ENCODE measurements at places on chromosomes 5 and 9.

GRCh38 chr5:84535281-84535680 lies 150.6 kb upstream of the EDIL3 start:
- DNase-seq: no peak

DNA sequence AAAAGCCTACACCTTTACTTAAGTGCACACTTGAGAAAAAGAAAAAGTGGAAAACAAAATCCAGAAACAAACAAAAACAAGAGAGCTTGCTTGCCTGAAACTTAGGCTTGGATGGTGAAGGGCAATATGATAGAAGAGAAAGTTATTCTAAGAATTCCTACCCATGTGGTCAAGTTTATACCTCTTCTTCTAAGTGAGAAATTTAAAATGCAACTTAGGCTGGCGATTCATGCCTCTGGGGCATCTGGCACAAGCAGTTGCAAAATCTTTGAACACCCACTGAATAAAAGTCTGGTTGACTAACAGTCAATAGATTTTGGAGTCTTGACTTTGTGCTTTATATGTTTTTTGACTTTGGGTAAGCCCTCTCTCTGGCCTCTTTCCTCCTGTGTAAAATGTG lies 239.6 kb downstream of the KDM4C start:
- no peak for DNase-seq

DNA sequence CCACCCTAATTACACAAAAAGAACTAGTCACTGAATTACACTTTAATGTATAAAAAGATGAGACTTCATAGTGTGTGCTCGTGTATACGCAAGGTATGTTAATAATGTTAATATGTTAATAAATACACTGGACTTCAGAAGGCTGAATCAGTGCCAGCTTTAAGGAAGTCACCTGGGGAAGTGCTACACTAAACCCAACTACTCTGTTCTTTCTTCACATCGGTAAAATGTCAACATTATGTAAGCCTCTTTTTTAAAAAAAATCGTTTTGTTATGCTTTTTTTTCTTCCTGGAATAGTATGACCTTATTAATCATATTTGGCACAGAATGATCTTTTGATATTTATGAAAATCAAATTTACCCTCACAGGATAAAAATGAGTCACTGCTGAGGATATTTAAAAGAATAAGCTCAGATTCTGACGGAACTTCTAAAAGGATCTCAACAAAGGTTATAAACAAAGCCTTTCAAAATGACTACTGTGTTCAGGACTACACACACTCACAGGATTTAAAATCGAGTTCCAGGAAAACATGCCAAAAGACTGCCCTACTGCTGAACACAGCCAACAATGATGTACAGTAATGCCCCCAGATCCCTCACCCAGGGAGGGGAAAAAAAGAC lies 75.9 kb downstream of the AUH start:
- DNase-seq: no peak

DNA sequence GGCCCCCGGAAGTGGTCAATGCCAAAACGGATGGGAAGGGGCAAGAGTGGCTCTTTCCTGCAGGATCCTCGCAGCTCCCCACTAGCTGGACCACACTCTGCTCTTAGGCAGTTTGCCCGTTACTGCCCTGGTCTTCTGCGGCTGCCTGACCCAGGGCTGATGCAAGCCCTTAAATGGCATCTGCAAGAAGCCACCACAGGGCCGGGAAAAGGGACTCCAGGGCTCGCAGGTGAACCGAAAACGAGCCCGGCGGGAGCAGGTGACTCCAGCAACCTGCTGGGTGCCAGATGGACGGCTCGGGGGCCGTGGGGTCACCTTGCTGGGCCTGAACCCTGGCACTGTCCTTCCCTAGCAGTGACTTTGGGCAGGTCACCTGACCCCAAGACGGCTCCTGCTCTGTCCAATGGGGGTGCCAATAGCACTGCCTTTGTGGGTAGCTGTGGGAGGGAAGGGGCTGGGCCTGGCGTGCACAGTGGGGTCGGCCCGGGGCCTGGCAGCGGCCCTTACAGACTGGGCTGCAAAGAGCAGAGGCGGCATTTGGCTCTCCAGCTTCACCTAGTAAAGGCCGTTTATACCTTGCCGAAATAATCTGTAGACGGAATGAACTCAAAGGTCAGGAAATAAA lies 1.3 kb downstream of the TMEM250 start:
- no peak for DNase-seq

GRCh38 chr5:1950708-1951103 lies 68.0 kb upstream of the IRX4 start:
- no peak for DNase-seq

DNA sequence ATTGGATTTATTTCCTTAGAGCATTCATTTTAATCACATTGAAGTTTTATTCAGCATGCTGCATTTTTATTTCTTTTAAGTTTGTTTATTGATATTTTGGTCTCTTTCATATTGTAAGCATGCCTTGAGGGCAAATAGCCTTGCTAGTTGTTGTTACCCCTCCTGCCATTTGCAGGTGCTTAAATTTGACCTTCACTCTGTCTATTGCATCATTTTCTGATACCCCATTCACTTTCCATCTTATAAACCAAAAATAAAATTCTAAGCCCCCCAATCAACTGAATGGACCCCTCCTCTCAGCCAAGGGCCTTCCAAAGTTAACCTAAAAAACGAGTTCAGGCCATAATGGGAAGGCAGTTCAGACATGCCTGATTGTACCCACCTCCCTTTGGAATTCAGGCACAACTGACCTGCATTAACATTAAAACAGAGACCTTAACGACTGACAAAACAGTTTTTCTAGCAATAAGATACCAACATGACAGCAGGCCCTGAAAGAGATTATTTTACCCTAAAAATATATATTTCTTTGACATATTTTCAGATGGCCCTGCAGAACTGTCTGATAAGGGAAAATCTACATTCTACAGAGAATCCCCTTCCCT lies 32.1 kb downstream of the TARS1 start:
- no peak for DNase-seq

DNA sequence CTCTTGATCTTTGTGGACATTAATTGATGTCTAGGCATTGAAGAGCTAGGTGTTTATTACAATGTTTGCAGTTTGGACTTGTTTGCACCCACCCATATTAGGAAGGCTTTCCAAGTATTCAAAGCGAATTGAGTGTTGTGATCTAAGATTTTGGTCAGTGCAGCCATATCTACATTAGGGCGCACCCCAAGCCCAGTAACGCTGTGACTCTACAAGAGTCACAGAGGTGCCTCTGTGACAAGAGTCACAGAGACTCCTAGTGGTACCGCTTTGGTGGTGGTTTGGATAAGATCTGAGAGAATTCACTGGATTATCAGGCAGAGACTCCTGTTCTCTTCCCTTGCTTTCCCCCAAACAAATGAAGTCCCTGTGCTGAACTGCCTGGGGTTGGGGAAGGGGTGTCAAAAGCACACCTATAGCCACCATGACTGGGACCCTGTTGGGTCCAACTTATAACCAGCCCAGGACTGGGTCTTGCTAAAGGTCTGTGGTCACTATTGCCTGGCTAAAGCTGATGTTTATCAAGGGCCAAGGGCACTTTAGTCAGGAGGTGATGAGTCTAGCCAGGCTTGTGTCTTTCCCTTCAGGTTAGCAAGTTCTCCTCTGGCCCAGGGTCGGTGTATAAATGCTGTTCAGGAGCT lies 114.1 kb upstream of the RIOK2 start:
- no peak for DNase-seq

DNA sequence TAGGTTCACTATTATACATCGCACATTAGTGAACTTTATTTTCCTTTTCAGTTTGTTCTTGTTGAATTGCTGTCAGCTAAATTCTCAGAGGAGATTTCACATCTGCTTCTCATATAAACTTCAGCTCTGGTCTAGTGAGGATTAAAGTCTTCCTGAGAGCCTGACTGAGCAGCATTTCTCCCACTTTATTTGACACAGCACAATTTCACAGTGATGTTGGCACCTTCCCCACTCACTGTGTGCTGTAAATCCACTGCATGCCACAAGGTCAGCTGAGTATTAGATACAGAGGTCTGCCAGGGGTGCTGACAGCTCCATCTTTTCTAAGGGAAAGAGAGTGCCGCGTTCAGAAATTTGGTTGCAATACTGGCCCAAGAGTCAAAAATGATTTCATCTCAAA lies 567.4 kb downstream of the PRR16 start:
- DNase-seq: no peak
